ENCODE measurements at places on chromosomes 3 and 15.

GRCh38 chr3:76096836-76097588, 311.7 kb upstream of the ZNF717 start:
- DNase-seq = no peak

- DNase-seq = no peak
Measured at GRCh38 chr15:78077871-78078210, 330 bp upstream of the TBC1D2B start.

DNA sequence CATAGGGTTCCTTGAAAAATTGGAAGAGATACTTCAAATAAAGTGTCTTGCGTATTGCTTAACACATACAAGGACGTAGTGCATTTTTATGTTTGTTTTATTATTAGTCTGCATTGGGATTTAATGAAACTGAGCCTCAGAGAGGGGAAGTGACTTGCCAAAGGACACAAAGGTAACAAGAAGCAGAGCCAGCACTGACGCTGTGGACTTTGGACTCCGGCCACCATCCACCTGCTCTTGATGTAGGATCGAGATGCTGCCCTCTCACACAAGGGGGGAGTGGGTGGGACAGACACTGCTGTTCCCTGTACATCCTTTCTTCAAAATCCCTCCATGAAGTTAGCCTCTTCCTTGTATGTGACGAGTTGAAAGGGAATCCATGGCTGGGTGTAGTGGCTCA, 435.4 kb upstream of the RGMA start:
- no peak for DNase-seq

GRCh38 chr3:151499168-151499567, 38.3 kb upstream of the IGSF10 start:
- no peak for DNase-seq

- no peak for DNase-seq
Measured at GRCh38 chr3:94098452-94098851, 35.6 kb downstream of the NSUN3 start.

GRCh38 chr3:66498687-66499621, 1.9 kb downstream of the LRIG1 start:
- DNase-seq = no peak

- no peak for DNase-seq
Measured at GRCh38 chr3:171984883-171985282, 54.5 kb upstream of the FNDC3B start.

DNA sequence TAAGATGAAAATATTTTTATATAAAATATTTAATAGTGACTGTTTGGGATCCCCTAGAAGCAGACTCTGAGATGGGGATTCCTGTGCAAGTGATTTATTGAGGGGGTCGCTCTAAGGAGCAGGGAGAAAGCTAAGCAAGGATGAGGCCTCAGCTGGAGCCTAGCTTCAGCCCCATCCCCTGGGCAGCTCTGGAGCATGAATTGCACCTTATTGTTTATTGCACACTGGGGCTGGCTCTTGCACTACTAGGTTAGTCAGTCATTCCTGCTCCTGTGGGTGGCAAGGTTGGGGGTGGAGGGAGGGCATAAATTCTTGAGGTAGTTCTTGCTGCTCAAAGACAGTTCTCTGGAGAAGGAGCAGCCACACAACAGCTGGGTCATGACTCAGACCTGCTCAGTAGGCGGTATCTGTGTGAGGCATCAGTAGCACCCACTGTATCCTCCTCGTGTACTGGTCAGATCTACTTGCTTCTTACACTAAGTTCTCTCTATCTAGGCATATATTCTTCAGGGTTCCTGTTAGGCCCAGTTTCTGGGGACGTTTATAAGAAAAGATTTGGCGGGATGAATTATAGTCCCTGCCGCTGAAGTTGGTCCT, 27.2 kb upstream of the TNFSF10 start:
- DNase-seq = no peak
